Activated naive CD4-positive, alpha-beta T cell treated with anti-CD3 and anti-CD28 coated beads, Interleukin-2, amount 10 ng/mL, durations not matched to agents 5 hours and 36 hours (primary cell): ENCODE measurements at places on chromosomes 7 and 10. TPM values are rescaled to one million over a fixed set of nuclear protein-coding genes. Genes with fewer than 3 reads are reported as not detected.

The C10orf67 gene
- total RNA-seq = 0.18 TPM

The GJC3 gene
- total RNA-seq = not detected

The OR2A42 gene
- total RNA-seq = 0.10 TPM

The DYDC1 gene
- total RNA-seq = not detected

The MYO1G gene
- total RNA-seq = 382 TPM

The THSD7A gene
- total RNA-seq = not detected

The STAMBPL1 gene
- 52.0 TPM for total RNA-seq

The CYP3A4 gene
- not detected for total RNA-seq

The PPP1R17 gene
- not detected for total RNA-seq

The TMEM236 gene
- 0.05 TPM for total RNA-seq

The VIM gene
- 2,139 TPM for total RNA-seq

The ASB10 gene
- total RNA-seq = not detected

The AKR1C4 gene
- total RNA-seq = not detected

The RARRES2 gene
- total RNA-seq = not detected

The EBLN1 gene
- not detected for total RNA-seq

The PRSS37 gene
- not detected for total RNA-seq

The CHN2 gene
- 6.3 TPM for total RNA-seq

The HGF gene
- not detected for total RNA-seq

The SPACDR gene
- 3.9 TPM for total RNA-seq

The ANXA8L1 gene
- total RNA-seq = 0.28 TPM

The PDK4 gene
- not detected for total RNA-seq

The ZNF438 gene
- total RNA-seq = 2.9 TPM

The DNAJC1 gene
- 28.5 TPM for total RNA-seq

The VAX1 gene
- not detected for total RNA-seq

The CALY gene
- total RNA-seq = not detected

The AGFG2 gene
- 28.8 TPM for total RNA-seq

The STEAP2 gene
- not detected for total RNA-seq

The CRHR2 gene
- total RNA-seq = not detected

The SPDYE18 gene
- 0.77 TPM for total RNA-seq

The CXCL12 gene
- not detected for total RNA-seq

The AMPH gene
- total RNA-seq = not detected

The KCNH2 gene
- total RNA-seq = 0.73 TPM

The JAZF1 gene
- 5.2 TPM for total RNA-seq

The PRLHR gene
- not detected for total RNA-seq

The BMPER gene
- total RNA-seq = not detected

The CCDC172 gene
- total RNA-seq = not detected

The CLRN3 gene
- total RNA-seq = not detected

The GIMAP1 gene
- 32.7 TPM for total RNA-seq

The SMARCD3 gene
- total RNA-seq = 2.3 TPM

The ODAD2 gene
- total RNA-seq = 0.05 TPM

The BTBD16 gene
- not detected for total RNA-seq

The SLC13A1 gene
- total RNA-seq = not detected

The LRMDA gene
- total RNA-seq = not detected

The GDI2 gene
- 204 TPM for total RNA-seq

The CRPPA gene
- total RNA-seq = 0.99 TPM

The SLC12A9 gene
- total RNA-seq = 45.4 TPM

The ZNF487 gene
- 7.7 TPM for total RNA-seq

The SLC13A4 gene
- not detected for total RNA-seq

The PDCD4 gene
- total RNA-seq = 128 TPM

The NUTM2A gene
- 0.43 TPM for total RNA-seq

The LIPN gene
- not detected for total RNA-seq

The LFNG gene
- 99.5 TPM for total RNA-seq

The RAB19 gene
- total RNA-seq = 5.0 TPM

The TMEM213 gene
- 0.26 TPM for total RNA-seq

The TEX36 gene
- not detected for total RNA-seq

The EN2 gene
- total RNA-seq = not detected
